Activated T-helper 1 cell treated with anti-CD3 and anti-CD28 coated beads, Interleukin-2, amount 50 U/mL, for 16 hours (primary cell): ENCODE measurements at places on chromosomes 7 and 10.

DNA sequence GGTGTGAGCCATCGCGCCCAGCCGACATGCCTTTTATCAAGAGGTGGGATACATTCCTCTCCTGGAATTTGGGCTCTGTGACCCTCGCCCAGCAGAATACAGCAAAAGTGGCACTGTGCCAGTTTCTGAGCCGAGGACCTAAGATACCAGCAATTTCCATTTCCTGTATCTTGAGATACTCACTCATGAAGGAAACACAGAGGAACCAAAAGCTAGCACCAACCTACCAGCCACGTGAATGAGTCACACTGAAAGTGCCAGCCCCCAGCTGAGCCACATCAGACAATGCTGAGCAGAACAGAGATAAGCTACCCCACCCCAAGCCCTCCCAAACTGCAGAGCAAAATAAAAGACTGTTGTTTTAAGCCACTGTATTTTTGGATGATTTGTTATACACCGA lies 56.3 kb downstream of the CACUL1 start:
- DNase-seq, result peak; percentile 67

DNA sequence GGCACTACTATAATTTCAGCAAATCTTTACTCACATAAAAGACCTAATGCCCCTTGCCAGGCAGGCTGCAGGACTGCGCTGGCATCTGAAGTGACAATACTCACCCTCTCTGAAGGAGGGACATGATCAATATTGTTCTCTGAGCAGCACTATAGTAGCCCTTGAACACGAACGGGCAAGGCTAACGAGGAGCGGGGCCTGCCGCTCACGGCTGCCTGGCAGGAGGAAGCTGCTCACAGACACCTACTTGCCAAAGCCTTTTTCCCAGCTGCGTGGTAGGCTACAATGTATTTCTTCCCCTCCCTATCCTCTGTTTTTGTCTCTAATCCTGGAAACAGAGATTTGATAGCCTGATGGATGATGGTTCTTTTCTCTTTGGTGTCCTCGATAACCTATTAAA lies 19.9 kb downstream of the PUS7 start:
- no peak for DNase-seq

DNA sequence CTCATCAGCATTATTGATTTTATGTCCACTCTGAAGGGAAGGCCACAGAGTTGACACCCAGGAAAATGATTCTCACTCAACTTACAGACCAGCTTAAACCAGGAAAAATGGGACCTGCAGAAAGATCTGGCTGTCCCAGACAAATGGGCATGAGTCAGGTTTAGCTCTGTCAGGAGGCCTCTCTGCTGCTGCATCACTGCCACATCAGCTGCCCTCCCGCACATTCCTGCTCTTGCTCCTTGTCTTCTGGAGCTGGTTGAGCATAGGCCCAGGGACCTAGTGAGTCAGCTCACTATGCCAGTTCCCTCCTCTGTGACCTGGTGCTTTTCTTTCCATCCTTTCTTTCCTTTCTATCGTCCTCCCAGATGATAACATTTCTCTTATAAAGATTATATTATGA lies 18.8 kb upstream of the SMNDC1 start:
- DNase-seq, result no peak

- DNase-seq, result no peak
These were observed 24.3 kb downstream of the SPAG6 start for GRCh38 chr10:22369434-22370072.

- DNase-seq, result no peak
These were observed 57.6 kb upstream of the PDZD8 start for GRCh38 chr10:117432866-117433265.

- DNase-seq, result no peak
These were observed 21.9 kb downstream of the DNAJB6 start for GRCh38 chr7:157358753-157359096.

DNA sequence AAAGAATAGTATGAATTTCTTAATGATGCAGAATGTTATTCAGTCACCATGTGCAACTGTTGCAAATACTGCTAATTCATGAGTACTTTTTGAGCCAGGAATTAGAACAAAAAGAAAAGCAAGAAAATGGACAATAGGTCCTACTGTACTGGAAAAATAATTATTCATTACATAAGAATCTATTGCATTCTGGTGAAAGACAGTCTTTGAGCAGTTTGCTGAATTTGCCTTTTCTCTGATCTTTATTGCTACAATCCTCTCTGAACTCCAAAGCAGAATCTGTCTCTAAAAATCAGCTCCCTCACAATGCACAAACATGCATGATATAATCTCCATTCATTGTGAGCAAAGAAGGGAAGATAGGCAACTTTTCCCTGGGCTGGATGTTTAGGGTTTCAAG lies 12.8 kb downstream of the IFIT2 start:
- DNase-seq, result no peak

GRCh38 chr7:8185926-8186683 lies 75.9 kb downstream of the ICA1 start:
- no peak for DNase-seq
